Activated T-cell treated with anti-CD3 and anti-CD28 coated beads, Interleukin-2, amount 50 U/mL, for 4 hours (primary cell): ENCODE measurements at places on chromosomes 16 and 17. TPM values are rescaled to one million over a fixed set of nuclear protein-coding genes. Genes with fewer than 3 reads are reported as not detected.

PMP22 gene
- total RNA-seq = 0.41 TPM

NPTX1 gene
- total RNA-seq = 14.0 TPM

SSTR5 gene
- not detected for total RNA-seq

PTGES3L gene
- total RNA-seq = 0.25 TPM

ABI3 gene
- 24.2 TPM for total RNA-seq

TAC4 gene
- total RNA-seq = not detected

ANKS4B gene
- not detected for total RNA-seq
